ENCODE measurements at places on chromosomes 2 and 18.

GRCh38 chr2:46643493-46643892, 164.1 kb downstream of the TMEM247 start:
- H3K36me3 ChIP-seq, result no peaks in the 10 kb centered on the region
- H3K27ac ChIP-seq, result no peak overlapping the region
- no peaks in the 10 kb centered on the region for H3K4me1 ChIP-seq

- peak; percentile 87 for DNase-seq
- H3K4me3 ChIP-seq, result no peak overlapping the region
- H3K27me3 ChIP-seq, result no peaks in the 10 kb centered on the region
- H3K36me3 ChIP-seq, result peaks cover 19% of the 10 kb centered on the region
- peak overlapping the region; percentile 99 for H3K27ac ChIP-seq
Measured at GRCh38 chr2:127045792-127046501, 61.0 kb downstream of the BIN1 start.

- H3K27ac ChIP-seq, result peak overlapping the region; percentile 54
- no peaks in the 10 kb centered on the region for H3K27me3 ChIP-seq
- peak; percentile 39 for DNase-seq
- no peaks in the 10 kb centered on the region for H3K4me1 ChIP-seq
Measured at GRCh38 chr2:10028988-10029874, 14.1 kb upstream of the KLF11 start.

GRCh38 chr18:44743631-44744030, 62.9 kb downstream of the SETBP1 start:
- no peaks in the 10 kb centered on the region for H3K36me3 ChIP-seq
- H3K27ac ChIP-seq, result peak overlapping the region; percentile 66
- H3K4me3 ChIP-seq, result no peak overlapping the region

GRCh38 chr18:46567196-46567595, 89.8 kb downstream of the LOXHD1 start:
- H3K4me3 ChIP-seq, result no peak overlapping the region
- H3K27ac ChIP-seq, result no peak overlapping the region
- DNase-seq, result no peak
- no peaks in the 10 kb centered on the region for H3K27me3 ChIP-seq
- H3K4me1 ChIP-seq, result no peaks in the 10 kb centered on the region

DNA sequence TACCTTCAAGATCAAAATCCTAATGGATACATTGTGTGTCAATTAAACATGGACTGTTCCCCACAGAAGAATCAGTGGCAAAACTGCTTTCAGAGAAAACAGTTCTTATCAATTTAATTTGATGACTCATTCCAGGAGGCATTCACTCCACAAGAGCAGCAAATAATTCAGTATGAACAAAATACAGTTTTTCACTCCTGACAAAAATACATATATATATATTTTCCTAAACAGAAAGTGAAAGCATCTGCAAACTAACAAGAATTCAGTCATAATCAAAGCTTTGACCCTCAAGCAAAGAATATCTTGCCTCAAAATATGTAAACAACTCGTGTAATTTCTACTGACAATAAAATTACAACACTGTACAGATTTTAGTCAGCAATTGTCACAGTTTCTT, 685.1 kb upstream of the SLC8A1 start:
- no peaks in the 10 kb centered on the region for H3K27me3 ChIP-seq
- H3K27ac ChIP-seq, result no peak overlapping the region
- no peak overlapping the region for H3K4me3 ChIP-seq
- DNase-seq, result no peak

Data from gastrocnemius medialis (tissue), 4 donors.